NCI-H2171 (cell line): ENCODE measurements at places on chromosomes 13 and 19.

GRCh38 chr19:33329736-33330135, 27.4 kb upstream of the CEBPA start:
- DNase-seq = no peak

- no peak for DNase-seq
These were observed 8.1 kb downstream of the FARP1 start for GRCh38 chr13:98150832-98151479.

- DNase-seq = peak; percentile 40
These were observed 515.7 kb downstream of the TBC1D4 start for GRCh38 chr13:74966275-74966674.

- no peak for DNase-seq
These were observed 16.9 kb downstream of the ERCC5 start for GRCh38 chr13:102862624-102863210.

DNA sequence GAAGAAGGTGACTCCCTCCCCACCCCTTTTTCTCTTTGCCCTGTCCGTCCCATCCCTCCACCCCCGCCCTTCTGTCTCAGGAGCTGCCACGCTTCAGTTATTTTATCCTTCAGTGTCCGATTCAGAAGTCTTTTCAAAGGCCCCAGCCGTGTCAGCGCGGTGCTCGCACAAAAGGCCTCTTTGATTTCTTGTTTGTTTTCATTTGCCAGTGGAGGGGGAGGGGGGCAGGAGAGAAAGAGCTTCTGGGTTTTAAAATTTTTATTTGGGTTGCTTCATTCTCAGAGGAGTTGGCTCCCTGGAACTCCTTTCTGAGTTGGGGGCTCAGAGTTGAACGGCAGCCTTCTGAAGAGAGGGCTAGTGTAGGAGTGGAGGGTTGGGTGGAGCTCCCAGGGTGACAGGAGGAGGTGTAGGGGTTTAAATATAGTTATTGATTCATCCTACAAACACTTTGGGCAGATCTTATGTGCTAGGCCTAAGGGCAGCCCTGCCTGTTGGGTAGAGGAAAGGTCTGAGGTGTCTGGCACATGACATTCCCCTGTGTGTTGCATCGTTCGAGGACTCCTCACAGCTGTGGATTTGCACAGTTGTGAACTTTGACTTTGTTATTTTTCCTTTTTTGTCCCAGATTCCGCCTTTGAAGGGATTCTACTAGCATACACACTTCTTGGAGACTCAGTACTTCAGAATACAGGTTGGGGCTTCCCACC, 36.8 kb downstream of the NFIX start:
- no peak for DNase-seq

- DNase-seq = no peak
These were observed 23.4 kb downstream of the CEACAM21 start for GRCh38 chr19:41599175-41599966.

GRCh38 chr19:33811736-33812387, 15.2 kb downstream of the KCTD15 start:
- DNase-seq = no peak

DNA sequence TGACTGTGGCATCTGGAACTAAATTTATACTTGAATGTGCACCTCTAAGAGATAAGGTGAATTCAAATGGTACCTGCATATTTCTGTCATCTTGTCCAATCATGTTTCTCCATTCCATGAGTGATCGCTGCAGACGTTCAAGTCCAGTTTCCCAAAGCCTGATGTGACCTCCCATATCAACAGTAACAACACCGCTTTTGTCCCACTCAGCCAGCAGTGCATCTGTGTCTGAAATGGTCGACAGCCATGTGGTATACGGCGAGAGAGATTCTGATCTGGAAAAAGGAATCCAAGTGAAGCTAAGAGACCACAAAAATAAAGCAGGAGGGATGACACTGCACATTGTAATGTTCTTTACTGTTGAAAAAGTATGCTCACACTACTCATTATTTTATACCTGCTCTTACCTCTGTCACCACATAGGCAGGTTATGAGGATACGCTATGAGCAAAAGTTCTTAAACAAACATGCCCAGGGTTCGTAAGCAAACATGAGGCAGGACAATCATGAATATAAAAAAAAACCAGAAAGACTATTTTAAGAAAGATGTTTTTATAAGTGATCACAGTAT, 213.6 kb downstream of the RGCC start:
- DNase-seq = no peak

DNA sequence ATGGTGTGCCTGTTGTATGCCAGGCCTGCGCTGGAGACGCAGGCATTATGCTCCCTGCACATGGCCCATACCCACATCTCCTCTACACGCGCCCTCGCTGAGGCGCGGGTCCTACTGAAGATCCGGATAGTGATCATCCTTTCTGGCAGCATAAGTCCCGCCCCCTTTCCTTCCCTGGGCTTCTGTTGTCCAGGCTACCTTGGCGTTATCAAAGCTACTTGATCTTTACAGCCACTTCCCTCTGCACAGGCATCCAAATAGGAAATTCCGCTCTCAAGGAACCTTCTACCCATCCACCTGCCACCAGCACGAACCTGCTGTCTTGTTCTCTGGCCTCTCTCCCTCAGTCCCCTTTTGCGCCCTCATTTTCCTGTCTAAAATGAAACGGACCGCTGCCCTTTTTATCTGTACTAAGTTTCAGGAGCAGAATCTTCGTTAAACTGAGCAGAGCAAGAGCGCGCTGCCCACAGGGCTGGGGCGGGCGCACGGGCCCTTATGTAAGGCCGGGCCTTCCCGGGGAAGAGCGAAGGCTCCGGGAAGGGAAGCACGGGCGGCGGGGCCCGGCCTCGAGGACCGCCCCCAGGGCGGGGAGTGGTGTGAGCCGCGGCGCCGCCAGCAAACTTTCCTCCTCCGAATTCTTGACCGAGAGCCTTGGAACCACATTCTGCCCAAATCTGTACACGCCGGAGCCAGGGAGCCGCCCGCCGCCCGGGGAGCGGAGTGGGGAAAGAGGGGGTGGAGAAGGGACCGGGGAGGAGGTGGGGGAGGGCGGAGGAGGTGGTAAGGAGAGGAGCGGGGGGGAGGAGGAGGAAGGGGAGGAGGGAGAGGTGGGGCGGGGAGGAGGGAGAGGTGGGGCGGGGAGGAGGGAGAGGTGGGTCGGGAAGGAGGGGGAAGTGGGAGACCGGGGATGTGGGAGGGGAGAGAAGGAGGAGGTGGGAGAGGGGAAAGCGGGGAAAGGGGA, 920 bp upstream of the UBE2L5 start:
- DNase-seq = peak; percentile 32

- DNase-seq = peak; percentile 77
These were observed 1.9 kb upstream of the LMTK3 start for GRCh38 chr19:48513289-48514122.

DNA sequence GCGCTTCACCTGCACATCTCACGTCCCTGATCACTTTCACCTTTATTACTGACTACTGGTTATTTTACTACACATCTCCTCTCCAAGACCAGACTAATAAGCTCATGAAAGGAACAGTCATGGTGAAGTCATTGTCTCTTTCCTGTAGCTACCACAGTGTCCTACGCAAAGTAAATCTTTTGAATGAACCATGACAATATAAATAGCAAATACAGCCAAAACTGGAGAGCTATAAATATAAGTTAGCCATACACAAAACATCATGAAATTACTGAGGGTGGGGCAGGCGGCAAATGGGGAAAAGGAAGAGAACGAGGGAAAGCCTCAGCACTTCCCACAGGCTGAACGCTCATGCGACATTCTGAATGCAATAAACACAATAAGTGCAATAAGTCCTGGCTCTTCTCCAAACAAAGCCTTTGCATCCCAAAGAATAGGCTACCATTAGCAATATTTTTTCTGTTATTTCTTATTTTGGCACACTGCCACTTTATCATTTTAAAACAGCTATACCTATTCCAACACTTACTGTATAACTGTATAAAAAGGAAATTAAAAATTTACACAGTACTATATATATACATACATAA, 62.5 kb downstream of the TUBGCP3 start:
- no peak for DNase-seq

- DNase-seq = no peak
These were observed 10.8 kb downstream of the NFKBID start for GRCh38 chr19:35889370-35890112.

GRCh38 chr13:75302071-75302698, 179.8 kb downstream of the TBC1D4 start:
- DNase-seq = no peak

GRCh38 chr13:50934735-50935435, 25.3 kb downstream of the RNASEH2B start:
- DNase-seq = no peak

GRCh38 chr13:50700664-50701305, 142.7 kb downstream of the DLEU7 start:
- no peak for DNase-seq

DNA sequence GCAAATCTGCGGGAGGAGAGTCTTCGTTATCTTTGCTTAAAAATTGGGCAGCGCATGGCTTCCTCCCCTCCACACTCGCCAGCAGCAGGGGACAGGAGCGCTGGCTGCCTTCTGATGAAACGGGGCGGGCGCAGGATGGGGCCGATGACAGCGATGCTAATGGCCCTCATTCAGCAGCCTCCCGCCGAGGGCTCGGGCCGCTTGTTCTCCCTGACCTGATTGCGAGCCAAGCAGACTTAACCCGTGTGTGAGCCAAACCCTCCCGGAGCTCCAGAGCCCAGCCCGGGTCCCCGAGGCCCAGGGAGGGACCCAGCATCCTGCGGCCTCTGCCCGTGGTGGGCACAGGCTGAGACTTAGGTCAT, 90.3 kb downstream of the KDM4B start:
- no peak for DNase-seq

GRCh38 chr19:57053401-57053800, 66.4 kb upstream of the USP29 start:
- DNase-seq = no peak
